Activated naive CD8-positive, alpha-beta T cell treated with anti-CD3 and anti-CD28 coated beads for 36 hours (primary cell): ENCODE measurements at places on chromosomes 11 and 22.
A peak's percentile ranks its signal among the peaks of the same experiment; 100 is the strongest.

- DNase-seq = peak; percentile 67
These were observed 817 bp downstream of the RELT start for GRCh38 chr11:73376803-73377629.

DNA sequence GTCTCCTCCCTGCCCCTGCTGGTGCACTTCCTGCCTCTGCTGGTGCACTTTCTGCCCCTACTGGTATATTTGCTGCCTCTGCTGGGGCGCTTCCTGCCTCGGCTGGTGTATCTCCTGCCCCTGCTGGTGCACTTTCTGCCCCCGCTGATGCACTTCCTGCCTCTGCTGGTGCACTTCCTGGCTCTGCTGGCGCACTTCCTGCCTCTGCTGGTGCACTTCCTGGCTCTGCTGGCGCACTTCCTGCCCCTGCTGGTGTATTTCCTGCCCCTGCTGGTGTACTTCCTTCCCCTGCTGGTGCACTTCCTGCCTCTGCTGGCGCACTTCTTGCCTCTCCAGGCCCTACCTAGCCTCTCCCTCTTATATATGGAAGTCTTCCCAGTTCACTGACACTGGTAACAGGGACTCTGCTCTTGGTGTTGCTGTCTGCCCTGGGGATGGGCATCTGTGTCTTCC lies 10.1 kb downstream of the MTFP1 start:
- peak; percentile 82 for DNase-seq

DNA sequence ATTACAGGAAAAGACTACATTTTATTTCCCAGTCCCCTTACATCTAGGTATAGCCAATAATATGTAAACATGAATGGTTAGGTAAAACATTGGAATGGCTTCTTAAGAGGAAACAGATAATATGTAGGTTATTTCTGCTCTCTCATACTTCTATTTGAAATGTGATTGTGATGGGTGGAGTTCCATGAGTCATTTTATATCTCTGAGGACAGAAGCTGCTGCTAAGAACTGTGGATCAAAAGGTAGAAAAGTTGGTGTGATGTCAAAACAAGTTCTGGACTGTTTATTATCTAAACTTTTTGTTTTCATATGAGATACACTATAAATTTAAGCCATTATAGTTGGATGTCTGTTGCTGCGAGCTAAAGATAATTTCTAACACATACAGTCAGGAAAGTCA lies 799.4 kb upstream of the TENM4 start:
- DNase-seq = no peak

DNA sequence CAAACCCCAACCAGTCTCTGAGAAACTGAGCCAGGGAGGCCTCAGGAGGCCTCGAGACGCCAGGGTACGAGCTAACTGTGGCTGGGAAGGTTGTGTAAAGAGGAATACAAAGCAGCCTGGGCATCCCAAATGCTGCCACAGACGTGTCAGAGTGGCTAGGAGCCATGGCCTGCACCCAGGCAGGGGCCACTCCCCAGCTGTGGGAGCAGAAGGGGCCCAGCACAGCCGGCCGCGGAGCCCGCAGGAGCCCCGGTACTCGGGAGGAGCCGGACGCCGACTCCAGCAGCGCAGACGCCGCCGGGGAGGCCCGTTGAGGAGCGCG lies 349.8 kb upstream of the B3GAT1 start:
- no peak for DNase-seq

DNA sequence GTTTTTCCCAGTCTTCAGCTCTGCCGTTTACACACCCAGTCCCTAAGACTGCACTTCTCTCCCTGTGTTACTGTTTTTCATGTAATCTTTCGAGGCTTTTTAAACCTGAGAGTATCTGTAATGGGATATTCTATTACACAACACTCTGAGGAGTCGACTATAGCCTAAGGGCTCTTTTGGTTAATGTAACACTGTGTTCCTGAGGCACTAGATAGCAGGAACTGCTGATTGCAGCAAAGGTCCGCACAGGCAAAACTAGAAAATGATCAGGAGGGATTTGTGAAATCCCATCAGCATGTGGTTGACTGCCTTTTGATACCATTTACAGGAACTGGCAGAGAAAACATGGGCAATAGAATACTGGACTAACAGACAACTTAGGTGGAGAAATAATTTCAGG lies 512.3 kb upstream of the RAG2 start:
- DNase-seq = no peak

DNA sequence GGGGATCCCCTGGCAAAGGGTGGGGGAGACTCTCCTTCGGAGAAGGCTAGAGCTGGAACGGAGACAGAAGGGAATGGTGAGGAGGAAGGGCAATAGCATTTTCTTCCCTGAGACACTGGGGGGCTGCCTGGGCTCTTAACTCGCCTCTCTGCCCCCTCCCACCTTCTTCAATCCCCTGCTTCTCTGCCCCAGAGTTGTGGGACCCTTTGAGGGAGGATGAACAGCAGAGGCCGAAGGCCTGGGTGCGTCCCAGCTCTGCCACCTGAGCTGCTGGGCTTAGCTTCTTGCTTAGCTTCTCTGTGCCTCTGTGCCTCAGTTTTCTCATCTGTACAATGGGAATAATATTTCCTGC lies 72.4 kb downstream of the RTL6 start:
- no peak for DNase-seq

DNA sequence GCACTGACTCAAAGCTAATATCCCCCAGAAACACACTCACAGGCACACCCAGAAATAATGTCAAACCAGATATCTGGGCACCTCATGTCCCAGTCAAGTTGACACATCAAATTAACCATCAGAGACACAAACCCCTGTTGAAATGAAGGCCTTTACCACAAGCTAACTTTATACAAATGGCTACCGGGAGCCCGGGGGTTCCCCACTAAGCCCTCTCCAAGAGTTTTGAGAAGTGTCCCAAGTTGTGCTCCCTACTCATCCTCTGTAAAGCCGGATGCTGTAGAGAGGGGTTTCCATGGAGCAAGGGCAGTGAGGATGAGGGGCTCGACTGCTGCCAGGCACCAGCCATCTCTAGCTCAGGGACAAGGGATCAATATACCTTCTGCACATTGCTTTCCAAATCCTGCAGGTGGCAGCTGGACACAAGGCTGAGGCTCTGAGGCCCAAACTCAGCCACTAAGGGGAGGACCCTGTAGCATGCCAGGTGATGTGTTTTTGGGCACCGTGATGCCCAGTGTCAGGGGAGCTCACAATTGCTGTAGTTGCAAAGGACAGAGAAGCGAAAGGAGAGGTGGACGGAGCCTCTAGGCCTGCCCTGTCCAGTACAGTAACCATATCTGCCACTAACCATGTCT lies 145.7 kb downstream of the TTC17 start:
- DNase-seq = no peak

GRCh38 chr22:45671783-45672563 lies at the start of gene ATXN10:
Gene ATXN10 (plus strand): TSS chr22:45671834. CDS start chr22:45672064, 230 bp downstream.
- DNase-seq = peak; percentile 76

GRCh38 chr22:30813936-30814335 lies 119.3 kb downstream of the OSBP2 start:
- no peak for DNase-seq

DNA sequence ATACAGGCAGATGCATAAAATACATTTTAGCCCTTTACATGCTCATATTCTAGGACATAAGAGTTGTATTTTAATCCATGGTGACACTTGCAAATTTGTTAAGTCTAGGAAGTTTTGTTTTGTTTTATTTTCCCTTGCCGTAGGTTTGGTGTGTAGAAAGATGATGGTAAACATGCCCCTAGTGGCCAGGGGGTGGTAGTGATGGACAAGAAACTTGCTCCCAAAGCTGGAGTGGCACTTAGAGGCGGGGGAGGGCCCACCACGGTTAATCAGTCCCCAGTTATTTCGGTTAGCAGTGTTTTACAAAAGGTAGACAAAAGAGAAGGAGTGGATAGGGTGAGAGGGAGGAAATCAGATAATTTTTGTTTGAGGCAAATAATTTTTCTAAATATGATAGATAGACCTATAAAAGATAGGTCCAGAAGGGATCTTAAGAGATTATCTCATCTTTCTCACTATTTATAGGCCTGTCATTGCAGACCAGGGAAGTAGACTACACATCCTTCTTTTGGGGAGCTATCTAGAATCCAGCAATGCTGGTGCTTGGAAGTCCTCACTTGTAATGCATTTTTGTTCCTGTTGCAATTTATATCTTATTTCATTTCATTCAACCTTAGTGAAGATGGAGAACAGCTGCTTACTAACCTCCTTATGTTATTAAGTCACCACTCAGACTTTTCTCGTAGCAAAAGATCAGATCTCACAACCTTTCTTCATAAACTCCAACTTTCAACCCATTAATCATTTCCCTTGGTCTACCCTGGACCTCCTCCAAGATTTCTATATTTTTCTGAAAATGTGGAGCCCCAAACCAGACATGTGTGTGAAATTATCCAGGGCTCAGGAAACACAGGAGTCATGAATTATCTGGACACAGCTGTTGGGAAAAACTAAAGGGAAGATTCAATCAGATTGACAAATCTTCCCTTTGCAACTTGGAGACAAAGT lies 5.9 kb upstream of the BDNF start:
- no peak for DNase-seq

DNA sequence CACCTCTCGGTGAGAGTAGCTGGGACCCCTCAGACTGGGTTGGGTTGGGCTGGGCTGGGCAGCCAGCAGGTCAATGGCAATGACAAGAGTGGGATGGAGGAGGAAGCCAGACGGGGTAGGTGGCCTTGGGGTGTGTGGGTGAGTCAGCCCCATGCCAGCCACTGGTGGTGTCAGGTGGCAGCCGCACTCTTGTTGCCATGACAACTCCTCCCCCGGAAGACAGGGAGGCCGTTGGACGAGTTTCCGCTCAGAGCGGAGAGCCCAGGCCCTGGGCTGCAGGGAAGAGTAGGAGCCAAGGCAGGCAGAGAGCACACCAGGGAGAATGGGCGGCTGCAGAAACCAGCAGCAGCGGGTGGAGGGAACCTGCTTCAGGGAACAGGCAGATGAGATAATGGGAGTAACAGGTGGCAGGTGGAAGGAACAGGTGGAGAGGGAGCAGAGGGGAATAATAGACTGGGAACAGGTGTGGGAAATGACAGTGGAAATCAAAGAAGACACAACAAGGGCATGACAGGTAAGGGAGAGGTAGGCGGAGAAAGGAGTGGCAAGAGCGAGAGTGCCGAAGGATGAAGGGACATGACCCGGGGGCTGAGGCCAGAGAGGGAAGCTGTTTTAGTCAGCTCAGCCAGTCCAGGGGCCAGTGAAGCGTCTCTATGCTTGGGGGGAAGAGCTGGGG lies 8.7 kb downstream of the SPTBN2 start:
- DNase-seq = peak; percentile 66
